ENCODE measurements at places on chromosomes 5 and 9.

GRCh38 chr5:153445875-153446579, 44.4 kb upstream of the GRIA1 start:
- no peak for DNase-seq

DNA sequence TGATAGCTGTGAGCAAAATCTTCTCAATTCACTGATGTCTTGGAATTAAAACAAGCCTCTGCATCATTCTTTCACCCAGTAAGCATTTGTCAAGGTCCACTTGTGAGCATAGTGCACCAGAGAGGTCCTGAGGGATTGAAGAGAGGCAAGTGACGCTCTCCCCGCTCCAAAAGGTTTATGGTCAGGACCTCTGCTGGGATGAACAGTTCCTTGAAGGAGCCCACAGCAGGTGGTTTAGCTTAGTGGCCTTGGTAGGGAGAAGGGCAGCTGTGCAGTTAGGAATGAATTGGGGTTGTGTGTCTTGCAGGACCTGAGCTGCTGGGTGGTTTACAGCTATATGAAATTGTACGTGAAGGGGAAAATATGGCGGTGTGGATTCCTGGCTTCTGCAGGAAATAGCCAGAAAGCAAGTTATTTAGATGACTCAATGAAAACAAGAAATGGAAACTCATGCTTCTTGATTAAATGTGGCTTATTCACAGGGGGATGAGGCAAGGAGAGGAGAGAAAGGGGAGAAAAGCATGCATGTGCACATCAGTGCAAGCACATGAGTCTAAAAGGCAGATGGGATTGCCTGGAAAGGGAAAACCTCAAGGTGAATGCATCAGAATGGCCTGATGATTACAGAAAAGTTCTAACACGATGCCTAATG, 42.0 kb downstream of the SUB1 start:
- DNase-seq: no peak

DNA sequence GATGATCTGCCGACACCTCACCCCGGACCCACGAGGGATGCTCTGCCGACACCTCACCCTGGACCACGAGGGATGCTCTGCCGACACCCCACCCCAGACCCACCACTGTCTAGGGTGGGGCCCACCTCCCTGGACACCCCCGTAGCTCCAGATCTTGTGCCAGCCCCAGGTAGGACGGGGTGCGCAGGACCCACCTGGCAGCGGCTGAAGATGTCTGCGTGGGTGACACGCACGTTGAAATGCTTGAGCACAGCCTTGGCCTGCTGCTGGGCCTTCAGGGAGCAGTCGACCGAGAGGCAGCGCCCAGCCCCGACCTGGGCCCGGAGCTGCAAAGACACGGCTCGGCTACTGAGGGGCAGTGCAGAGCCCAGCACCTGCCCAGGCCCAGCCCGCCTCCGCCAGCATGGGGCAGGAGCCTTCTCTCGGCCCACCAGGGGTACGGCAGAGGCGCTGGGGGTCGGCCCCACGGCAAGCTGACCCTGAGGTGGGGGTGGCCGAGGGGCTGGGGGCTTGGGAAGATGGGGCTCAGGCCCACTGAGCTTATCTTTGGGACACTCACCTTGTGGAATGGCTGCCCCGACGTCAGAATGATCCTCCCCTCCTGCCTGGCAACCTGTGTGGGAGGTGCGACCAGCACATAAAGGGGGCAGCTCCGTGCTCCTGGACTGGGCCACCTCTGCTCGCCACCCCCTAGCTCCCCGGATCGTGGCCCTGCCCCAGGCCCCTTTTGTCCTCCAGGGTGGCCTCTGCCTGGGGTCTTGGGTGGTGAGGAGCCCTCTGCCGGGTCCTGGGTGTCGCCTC, 21.7 kb upstream of the NRARP start:
- DNase-seq: no peak

DNA sequence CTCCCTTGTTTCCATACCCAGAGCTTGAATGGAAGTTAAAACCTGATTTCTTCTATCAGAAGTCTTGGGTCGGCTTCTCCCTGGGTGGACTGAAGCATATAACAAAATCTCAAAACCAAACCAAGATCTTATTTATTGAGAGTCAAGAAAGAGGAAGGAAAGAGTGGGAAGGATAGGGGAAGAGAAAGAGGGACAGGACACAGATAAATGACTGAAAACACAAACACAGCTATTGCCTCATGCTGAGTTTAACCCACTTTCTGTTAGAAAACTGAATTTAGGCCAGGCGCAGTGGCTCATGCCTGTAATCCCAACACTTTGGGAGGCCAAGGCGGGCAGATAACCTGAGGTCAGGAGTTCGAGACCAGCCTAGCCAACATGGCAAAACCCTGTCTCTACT, 92.9 kb downstream of the PALM2AKAP2 start:
- DNase-seq: no peak

- no peak for DNase-seq
Measured at GRCh38 chr9:129289131-129289731, 111.2 kb upstream of the IER5L start.

DNA sequence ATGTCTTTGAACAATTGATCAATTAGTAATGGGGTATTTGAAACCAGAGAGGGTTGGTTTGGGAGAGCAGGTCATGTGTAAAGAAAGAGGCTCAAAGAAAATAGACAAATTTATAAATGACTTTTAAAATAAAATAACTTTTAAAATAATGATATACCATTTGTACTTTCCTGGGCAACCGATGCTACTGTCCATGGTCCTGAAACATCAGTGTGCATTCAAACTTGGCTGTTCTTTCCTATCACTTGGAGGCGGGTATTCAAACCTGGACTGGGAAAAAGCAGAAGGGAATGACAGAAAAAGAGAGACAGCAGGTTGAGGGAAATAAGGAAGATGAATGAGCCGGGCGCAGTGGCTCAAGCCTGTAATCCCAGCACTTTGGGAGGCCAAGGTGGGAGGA, 1446.4 kb upstream of the WWC1 start:
- no peak for DNase-seq
